ENCODE measurements at places on chromosomes 11 and 22. TPM values are rescaled to one million over a fixed set of nuclear protein-coding genes. Genes with fewer than 3 reads are reported as not detected.

Gene ART1
- not detected for total RNA-seq

DNA sequence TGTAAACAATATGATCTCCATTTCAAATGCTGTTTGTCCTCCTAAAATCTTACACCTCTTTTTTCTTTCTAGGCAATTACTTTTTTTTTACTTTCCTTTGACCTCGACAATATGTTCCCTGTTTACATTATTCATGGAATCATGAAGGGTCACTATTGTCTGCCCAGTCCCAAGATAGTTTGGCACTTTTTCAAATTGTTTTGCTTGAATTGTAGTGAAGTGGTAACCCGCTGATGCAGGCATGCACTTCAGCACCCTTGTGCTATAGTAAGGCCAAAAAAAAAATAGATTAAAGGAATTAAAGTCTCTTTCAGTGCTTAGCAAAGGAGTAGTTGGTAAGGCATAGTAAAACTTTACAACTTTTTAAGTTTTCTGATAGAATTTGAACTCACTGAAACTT is 90.9 kb downstream of the PAX6 start:
- no peak for DNase-seq

GRCh38 chr11:15569305-15570025 is 454.7 kb downstream of the INSC start:
- DNase-seq: no peak

- DNase-seq: peak; percentile 74
Observed at GRCh38 chr11:19441752-19442553, 201.2 kb upstream of the E2F8 start.

DNA sequence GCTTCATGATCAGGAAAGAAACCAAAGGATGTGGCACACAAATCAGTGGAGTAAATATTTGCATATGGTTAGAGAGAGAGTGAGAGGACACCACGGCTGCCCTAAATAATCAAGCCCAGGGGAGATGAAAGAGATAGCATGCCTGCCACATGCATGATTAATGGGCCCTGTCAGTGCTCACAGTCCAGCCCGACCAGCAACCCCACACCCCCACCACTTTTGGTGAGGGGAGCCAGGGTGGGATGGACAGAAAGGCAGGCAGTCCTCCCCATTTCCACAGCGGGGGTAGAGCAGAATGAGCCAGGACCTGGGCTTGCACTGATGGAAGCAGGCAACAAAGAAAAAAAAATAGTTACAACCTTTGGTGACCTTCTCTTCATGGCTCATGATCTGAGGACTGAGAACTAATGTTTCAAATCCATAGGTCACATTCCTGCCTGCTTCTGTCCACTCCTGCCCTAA is 545.0 kb downstream of the ETS1 start:
- DNase-seq: no peak
